Hair follicular keratinocyte (primary cell): ENCODE measurements at places on chromosomes 11 and 22. TPM values are rescaled to one million over a fixed set of nuclear protein-coding genes. Genes with fewer than 3 reads are reported as not detected.

The OR6A2 gene
- not detected in 2 replicates for total RNA-seq

The CELSR1 gene
- 25.6 and 52.6 TPM in 2 replicates for total RNA-seq

The CTTN gene
- 233 and 257 TPM in 2 replicates for total RNA-seq

The NXF1 gene
- 21.8 and 26.4 TPM in 2 replicates for total RNA-seq

The OR51I1 gene
- total RNA-seq: not detected in 2 replicates

The A4GALT gene
- 5.4 and 9.9 TPM in 2 replicates for total RNA-seq

The PPFIBP2 gene
- 3.2 and 6.6 TPM in 2 replicates for total RNA-seq

The PANX3 gene
- not detected in 2 replicates for total RNA-seq

The KRTAP5-8 gene
- not detected in 2 replicates for total RNA-seq

The NNMT gene
- 96.3 and 97.5 TPM in 2 replicates for total RNA-seq

The GGTLC2 gene
- total RNA-seq: not detected in 2 replicates

The PRSS23 gene
- total RNA-seq: 34.8 and 65.4 TPM in 2 replicates

The ARSA gene
- 41.6 and 55.7 TPM in 2 replicates for total RNA-seq

The CREB3L1 gene
- 0.31 and 0.53 TPM in 2 replicates for total RNA-seq

The POTEH gene
- not detected in 2 replicates for total RNA-seq

The PGA3 gene
- total RNA-seq: not detected in 2 replicates

The SLC22A8 gene
- total RNA-seq: not detected in 2 replicates

The MUC5AC gene
- total RNA-seq: not detected in 2 replicates

The SYVN1 gene
- 16.4 and 16.6 TPM in 2 replicates for total RNA-seq

The FOLR1 gene
- not detected in 2 replicates for total RNA-seq

The MMP13 gene
- total RNA-seq: 0.16 TPM in 1 of 2 replicates, not detected in the other

The TMPRSS13 gene
- total RNA-seq: 0.08 and 0.70 TPM in 2 replicates

The TEX12 gene
- total RNA-seq: not detected in 2 replicates

The TECTA gene
- 0.16 TPM in 1 of 2 replicates, not detected in the other for total RNA-seq

The CCDC15 gene
- total RNA-seq: 2.6 and 11.2 TPM in 2 replicates

The TREH gene
- not detected in 2 replicates for total RNA-seq

The MOGAT2 gene
- total RNA-seq: not detected in 2 replicates

The OR5A1 gene
- not detected in 2 replicates for total RNA-seq

The TMEM191B gene
- not detected in 2 replicates for total RNA-seq

The GLYAT gene
- not detected in 2 replicates for total RNA-seq

The SVIP gene
- 2.7 and 3.8 TPM in 2 replicates for total RNA-seq

The PAX6 gene
- 0.08 TPM in 1 of 2 replicates, not detected in the other for total RNA-seq

The MAPK8IP2 gene
- total RNA-seq: 0.72 and 1.1 TPM in 2 replicates

The CCDC157 gene
- total RNA-seq: 0.47 and 2.5 TPM in 2 replicates

The SMC1B gene
- not detected in 2 replicates for total RNA-seq

The MS4A14 gene
- not detected in 2 replicates for total RNA-seq

The CD3E gene
- not detected in 2 replicates for total RNA-seq

The PATE4 gene
- not detected in 2 replicates for total RNA-seq

The PELI3 gene
- total RNA-seq: 4.6 and 5.3 TPM in 2 replicates

The FDXACB1 gene
- 3.0 and 6.0 TPM in 2 replicates for total RNA-seq

The MOV10L1 gene
- total RNA-seq: not detected in 2 replicates

The SMDT1 gene
- total RNA-seq: 3.0 and 5.1 TPM in 2 replicates

The CNGA4 gene
- 0.16 TPM in 1 of 2 replicates, not detected in the other for total RNA-seq

The OR51G2 gene
- total RNA-seq: not detected in 2 replicates

The MUC6 gene
- not detected in 2 replicates for total RNA-seq

The OR5P2 gene
- total RNA-seq: not detected in 2 replicates

The OR56A1 gene
- not detected in 2 replicates for total RNA-seq

The SLC1A2 gene
- total RNA-seq: not detected in 2 replicates

The CCDC87 gene
- under 0.01 and 0.19 TPM in 2 replicates for total RNA-seq

The FAM111B gene
- 2.3 and 10.9 TPM in 2 replicates for total RNA-seq

The GLYATL2 gene
- total RNA-seq: 1.1 TPM in 1 of 2 replicates, not detected in the other

The OR52H1 gene
- total RNA-seq: not detected in 2 replicates

The SPON1 gene
- 0.04 TPM in 1 of 2 replicates, not detected in the other for total RNA-seq

The MCAM gene
- total RNA-seq: 409 and 417 TPM in 2 replicates

The CDC45 gene
- 13.1 and 42.6 TPM in 2 replicates for total RNA-seq

The NEFH gene
- total RNA-seq: 0.31 and 0.80 TPM in 2 replicates

The SPDYC gene
- total RNA-seq: not detected in 2 replicates

The XNDC1N gene
- 7.0 and 10.1 TPM in 2 replicates for total RNA-seq
